GM12878 (cell line): ENCODE measurements at places on chromosomes 6 and 20. TPM values are rescaled to one million over a fixed set of nuclear protein-coding genes. Genes with fewer than 3 reads are reported as not detected.

Gene RNF8
- total RNA-seq = 19.2 and 20.7 TPM in 2 replicates

- no peak for DNase-seq
Observed at GRCh38 chr6:32116674-32117073, 7.5 kb upstream of the TNXB start.

Gene OLIG3
- not detected in 2 replicates for total RNA-seq

Gene C6orf58
- not detected in 2 replicates for total RNA-seq

Gene AURKA
- total RNA-seq = 59.4 and 61.2 TPM in 2 replicates

DNA sequence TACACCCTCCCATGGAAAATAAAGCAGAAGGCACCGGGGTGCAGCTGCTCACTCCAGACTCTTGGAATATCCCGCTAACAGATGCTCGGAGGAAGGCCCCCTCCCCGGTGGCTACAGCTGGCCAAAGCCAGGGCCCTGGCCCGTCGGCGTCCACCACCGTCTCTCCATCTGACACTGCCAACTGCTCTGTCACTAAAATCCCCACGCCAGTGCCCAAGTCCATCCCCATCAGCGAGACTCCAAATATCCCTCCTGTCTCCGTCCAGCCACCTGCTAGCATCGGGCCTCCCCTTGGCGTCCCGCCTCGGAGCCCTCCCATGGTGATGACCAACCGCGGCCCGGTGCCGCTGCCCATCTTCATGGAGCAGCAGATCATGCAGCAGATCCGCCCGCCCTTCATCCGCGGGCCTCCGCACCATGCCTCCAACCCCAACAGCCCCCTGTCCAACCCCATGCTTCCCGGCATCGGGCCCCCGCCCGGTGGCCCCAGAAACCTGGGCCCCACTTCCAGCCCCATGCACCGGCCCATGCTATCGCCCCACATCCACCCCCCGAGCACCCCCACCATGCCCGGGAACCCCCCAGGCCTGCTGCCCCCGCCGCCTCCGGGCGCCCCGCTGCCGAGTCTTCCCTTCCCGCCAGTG lies 143.9 kb downstream of the SOBP start:
- no peak for DNase-seq

- DNase-seq = no peak
Observed at GRCh38 chr6:148972481-148972880, 225.7 kb downstream of the UST start.

DNA sequence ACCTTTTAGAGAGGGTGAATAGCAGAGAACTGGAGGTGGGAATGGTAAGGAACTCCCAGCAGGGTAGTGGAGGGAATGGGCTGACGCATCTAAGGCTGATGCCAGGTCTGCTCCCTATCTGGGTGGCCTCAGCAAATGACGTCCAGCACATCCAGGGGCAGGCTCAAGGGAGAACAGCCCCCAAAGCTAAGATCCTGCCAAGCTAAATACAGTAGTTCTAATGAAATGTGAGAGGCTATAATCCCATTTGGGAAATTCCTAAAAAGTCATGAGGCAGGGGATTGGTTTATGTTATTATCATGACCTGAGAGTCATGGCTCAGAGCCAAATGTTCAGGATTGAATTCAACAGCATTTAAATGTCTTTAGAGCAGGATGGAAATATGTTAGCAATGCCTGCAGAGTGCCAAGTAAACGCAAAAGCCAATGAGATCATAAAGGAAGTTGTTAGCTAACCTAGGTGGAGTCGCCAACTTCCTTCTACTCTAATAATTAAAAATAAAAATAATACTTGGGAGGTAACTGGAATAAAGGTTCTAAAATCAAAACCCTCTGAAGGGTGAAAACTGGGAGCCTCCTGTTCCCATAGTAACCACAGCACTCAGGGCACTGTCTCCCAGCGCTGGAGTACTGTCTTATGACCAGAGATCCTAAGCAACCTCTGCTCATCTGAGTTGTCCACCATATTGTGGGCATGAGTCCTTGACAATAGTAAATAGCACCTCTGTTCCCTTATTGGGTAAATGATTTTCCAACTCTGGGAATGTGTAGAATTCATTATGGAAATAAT lies 34.8 kb downstream of the IYD start:
- DNase-seq = no peak

DNA sequence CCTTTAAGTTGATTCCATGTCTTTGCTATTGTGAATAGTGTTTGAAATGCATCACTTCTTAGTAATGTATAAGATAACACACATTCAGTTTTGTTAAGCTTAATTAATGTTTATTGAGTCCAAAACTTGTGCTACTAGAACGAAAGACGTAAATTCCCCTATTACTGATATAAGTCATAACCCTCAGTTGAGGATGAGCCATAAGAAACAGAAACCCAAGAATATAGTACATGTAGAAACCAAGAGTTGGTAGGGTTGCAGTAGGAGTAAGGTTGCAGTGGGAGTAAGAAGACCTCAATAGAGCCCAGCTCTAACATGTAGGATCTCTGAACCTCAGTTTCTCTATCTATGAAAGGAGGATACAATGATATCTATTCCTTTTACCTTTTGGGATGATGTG lies 19.3 kb downstream of the CITED2 start:
- no peak for DNase-seq

- no peak for DNase-seq
Observed at GRCh38 chr6:16482702-16483314, 244.4 kb downstream of the GMPR start.

Gene HRH3
- total RNA-seq = not detected in 2 replicates

- no peak for DNase-seq
Observed at GRCh38 chr6:42938987-42939809, 9.9 kb downstream of the CNPY3 start.

GRCh38 chr6:18444111-18444510 lies 57.0 kb downstream of the RNF144B start:
- DNase-seq = no peak

Gene FBXO30
- total RNA-seq = 6.9 and 7.2 TPM in 2 replicates

Gene NKAPL
- 0.11 and 0.18 TPM in 2 replicates for total RNA-seq

GRCh38 chr20:19789446-19789845 lies 31.4 kb downstream of the RIN2 start:
- no peak for DNase-seq

GRCh38 chr6:6491761-6492160 lies 96.8 kb upstream of the LY86 start:
- no peak for DNase-seq

Gene ULBP1
- not detected in 2 replicates for total RNA-seq

DNA sequence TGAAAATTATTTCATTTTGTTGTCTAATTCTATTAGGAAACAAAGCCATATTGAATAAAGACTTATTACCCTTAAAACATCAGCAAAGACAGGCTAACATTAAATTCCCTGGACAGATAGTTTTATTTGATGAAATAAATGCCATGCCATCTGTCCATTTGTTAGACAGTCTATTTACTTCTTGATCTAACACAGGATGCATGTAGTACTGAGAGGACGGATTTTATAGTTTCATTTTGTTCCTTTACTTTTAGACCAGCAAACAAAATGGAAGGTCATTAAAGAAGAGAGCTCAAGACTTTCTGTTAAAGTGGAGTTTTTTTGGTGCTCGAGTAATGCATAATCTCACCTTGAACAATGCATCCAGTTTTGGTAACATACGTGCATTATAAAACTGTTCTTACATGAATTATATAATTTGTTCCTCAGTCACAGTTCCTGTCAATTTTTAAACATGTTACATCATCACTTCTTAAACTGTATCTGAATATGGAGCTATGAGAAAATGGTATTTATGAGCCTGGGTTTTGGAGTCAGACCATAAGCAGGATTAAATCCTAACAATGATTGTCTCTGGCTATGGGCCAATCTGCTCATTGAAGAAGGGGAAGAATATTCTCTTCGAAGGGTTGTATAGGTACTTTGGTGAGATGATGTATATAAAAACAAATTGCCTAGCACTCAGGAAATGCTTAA lies 46.0 kb downstream of the RFX6 start:
- no peak for DNase-seq

Gene OR2B6
- 0.77 and 1.7 TPM in 2 replicates for total RNA-seq

GRCh38 chr6:31114970-31115849 lies 610 bp downstream of the PSORS1C1 start:
- no peak for DNase-seq

Gene ADGRB3
- not detected in 2 replicates for total RNA-seq

Gene ADTRP
- total RNA-seq = 1.7 and 2.5 TPM in 2 replicates

- no peak for DNase-seq
Observed at GRCh38 chr6:10276106-10276505, 138.8 kb downstream of the TFAP2A start.

Gene OR2B2
- total RNA-seq = not detected in 2 replicates

Gene ZBTB46
- total RNA-seq = 0.92 and 1.0 TPM in 2 replicates

DNA sequence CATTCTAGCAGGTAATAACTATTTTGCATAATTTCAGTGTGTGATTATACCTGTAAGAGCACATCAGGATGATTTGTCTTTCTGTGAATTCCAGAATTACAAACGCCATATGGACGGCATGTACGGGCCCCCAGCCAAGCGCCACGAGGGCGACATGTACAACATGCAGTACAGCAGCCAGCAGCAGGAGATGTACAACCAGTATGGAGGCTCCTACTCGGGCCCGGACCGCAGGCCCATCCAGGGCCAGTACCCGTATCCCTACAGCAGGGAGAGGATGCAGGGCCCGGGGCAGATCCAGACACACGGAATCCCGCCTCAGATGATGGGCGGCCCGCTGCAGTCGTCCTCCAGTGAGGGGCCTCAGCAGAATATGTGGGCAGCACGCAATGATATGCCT lies 122.7 kb downstream of the TMEM242 start:
- no peak for DNase-seq

DNA sequence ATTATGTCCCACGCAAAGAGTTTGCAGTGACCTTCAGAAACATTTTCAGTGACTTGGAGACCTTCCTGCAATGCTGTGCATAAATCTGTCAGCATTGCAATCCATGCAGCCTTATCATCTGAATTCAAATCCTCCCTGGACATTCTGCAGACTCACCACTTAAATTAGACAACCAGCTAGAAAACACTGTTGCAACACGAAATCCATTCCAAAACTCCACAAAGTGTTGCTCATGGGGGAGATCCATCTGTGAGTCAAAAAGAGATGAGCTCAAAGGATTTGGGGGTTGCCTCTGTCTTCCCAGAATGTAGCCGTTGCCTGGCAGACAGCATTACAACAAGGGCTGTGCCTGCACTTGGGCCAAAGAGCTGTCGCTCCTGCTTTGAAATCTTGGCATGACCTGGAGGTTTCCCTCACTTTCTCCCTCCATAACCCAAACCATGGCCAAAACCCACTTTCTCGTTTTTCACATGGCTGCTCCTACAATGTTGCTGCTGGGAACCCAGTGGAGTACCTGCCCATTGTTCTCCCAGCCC lies 163.5 kb upstream of the CDYL start:
- DNase-seq = no peak

DNA sequence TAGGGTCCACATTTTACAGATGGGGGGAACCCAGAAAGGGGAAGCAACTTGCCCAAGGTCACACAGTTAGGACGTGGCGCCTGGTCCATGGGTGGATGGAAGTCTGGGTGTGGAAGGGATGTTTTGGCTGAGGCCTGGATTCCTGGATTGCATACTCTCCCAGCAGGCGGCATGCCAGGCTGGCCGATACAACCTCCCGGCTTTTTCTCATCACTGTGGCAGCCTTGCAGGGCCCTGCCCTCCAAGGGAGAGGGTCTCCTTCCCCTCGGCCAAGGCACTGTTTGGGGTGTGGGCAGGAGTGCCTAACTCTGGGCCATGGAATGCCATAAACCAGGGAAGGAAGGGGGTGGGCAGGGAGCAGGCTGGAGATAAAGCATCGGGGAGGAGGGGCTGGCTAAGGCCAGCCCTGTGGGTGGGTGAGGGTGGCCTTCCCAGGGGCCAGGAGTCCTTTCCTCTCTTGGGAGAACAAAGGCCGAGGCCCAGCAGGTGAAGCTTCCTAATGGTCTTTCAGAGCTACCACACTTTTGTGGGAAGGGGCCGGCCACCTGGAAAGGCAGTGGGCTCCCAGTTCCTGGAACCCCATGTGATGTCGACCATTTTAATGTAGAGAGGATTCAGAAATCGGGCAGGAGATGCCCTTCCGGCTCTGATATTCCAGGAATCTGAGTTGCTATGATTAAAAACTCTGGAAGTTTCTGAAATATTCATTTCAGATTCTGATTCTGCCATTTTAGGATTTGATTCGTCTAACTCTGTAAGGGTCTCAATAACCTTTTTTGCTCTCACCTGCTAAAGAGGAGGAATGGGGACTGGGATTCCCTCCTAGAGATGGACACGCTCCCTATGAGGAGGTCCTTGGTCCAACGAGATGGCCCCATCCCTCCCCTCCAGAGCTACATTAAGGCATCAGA lies 4.2 kb downstream of the FOXS1 start:
- no peak for DNase-seq

- DNase-seq = no peak
Observed at GRCh38 chr20:42134265-42135098, 516.3 kb upstream of the CHD6 start.

DNA sequence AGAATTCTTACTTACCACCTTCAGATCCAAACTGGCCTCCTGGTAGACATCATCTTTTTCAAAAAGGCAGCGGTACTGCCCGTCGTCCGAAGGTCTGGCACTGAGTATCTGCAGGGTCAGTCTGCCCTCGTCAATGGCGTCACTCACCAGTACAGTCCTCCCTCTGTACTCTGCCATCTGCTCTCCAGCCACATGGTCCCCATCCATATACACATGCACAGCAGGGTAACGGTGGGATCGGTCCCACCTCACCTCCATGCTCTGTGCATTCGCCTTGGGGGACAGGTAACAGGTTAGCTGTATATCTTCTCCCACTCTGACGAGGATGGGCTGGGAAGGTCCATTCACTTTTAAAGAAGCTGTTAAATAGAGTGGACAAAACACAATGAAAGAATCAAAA lies 11.0 kb downstream of the BTNL2 start:
- DNase-seq = no peak

DNA sequence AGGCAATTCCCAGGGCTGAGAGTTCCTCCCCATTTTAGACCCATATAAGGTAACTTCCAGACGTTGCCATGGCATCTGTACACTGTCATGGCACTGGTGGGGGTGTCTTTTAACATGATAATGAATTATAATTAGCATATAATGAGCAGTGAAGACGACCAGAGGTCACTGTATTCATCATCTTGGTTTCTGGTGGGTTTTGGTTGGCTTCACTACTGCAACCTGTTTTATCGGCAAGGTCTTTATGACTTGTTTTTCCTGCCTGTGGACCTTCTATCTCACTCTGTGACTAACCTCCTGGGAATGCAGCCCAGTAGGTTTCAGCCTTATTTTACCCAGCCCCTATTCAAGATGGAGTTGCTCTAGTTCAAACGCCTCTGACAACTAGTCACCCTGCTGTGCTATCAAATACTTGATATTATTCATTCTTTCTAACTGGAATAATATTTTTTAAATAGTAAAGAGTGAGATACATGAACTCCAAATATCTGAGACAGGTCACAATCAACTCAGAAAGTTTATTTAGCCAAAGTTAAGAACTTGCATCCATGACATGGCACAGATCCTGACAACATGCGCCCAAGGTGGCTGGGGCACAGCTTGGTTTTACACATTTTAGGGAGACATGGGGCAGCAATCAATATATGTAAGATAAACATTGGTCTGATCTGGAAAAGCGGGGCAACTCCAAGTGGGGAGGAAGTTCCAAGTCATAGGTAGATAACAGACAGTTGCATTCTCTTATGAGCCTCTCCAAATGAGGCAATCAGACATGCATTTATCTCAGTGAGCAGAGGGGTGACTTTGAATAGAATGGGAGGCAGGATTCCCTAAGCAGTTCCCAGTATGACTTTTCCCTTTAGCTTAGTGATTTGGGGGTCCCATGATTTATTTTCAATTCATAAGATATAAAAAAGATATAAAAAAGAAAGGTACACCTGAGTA lies 1.2 kb upstream of the UFL1 start:
- no peak for DNase-seq

- DNase-seq = no peak
Observed at GRCh38 chr20:8218861-8219260, 86.8 kb downstream of the PLCB1 start.

- no peak for DNase-seq
Observed at GRCh38 chr20:61704661-61705060, 361.0 kb downstream of the TAF4 start.

Gene FAM83C
- total RNA-seq = not detected in 2 replicates

Gene RBPJL
- total RNA-seq = 0.18 TPM in 1 of 2 replicates, not detected in the other
